ENCODE measurements at places on chromosomes 5 and 9. TPM values are rescaled to one million over a fixed set of nuclear protein-coding genes. Genes with fewer than 3 reads are reported as not detected.

The ANKRD55 gene
- not detected for total RNA-seq

The AMBP gene
- 0.12 TPM for total RNA-seq

The SLIT3 gene
- total RNA-seq, result 112 TPM

The RABGAP1 gene
- 92.3 TPM for total RNA-seq

The IFNA13 gene
- total RNA-seq, result not detected

The CDC42SE2 gene
- 23.9 TPM for total RNA-seq

The SMIM33 gene
- total RNA-seq, result not detected

The ENTPD8 gene
- not detected for total RNA-seq

The NSUN2 gene
- total RNA-seq, result 45.8 TPM

The NPR2 gene
- total RNA-seq, result 14.9 TPM

The PCDHA1 gene
- total RNA-seq, result under 0.01 TPM

The HAVCR2 gene
- total RNA-seq, result 0.16 TPM

The FOXD4L6 gene
- not detected for total RNA-seq

The MAST4 gene
- 6.3 TPM for total RNA-seq

The COX7C gene
- 85.1 TPM for total RNA-seq

The RABEPK gene
- 28.4 TPM for total RNA-seq

The MED27 gene
- 19.0 TPM for total RNA-seq

Data from hair follicle dermal papilla cell (primary cell).